Renal cortical epithelial cell (primary cell): ENCODE measurements at places on chromosomes 12 and 14. TPM values are rescaled to one million over a fixed set of nuclear protein-coding genes. Genes with fewer than 3 reads are reported as not detected.

DNA sequence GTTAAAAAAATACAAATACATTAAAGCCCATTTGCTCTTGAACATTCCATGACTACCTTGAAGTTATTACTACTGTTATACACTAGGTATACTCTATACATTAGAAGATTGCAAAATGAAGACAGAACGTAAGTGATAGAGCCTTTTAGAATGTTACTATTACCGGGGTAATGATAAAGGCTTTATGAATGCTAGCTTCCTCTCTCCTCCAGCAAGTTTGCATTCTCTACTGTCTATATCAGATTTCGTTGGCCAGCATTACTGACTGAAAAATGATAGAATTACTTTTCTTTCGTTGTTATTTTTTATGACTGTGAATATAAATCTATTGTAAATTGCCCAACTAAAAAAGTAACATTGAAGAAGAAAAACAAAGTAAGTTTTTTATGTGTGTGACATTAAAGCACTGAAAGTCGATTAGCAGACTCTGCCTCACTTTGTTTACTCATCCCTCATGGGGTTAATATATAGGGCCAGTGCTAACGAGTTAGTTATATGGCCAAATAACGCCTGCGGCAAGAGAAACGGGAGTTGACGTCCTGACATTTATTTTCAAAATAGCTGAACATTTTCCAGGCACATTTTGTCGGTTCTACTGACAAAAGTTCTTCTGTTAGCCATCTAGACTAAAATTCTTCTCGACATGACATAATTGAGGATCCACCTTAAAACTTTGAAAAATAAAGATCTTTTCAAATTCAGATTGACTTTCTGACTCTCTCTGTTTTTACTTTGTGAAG lies 163.8 kb upstream of the KITLG start:
- DNase-seq, result no peak

- DNase-seq, result peak; percentile 64
These were observed 10.8 kb downstream of the SDSL start for GRCh38 chr12:113432986-113433385.

Gene BDKRB2
- total RNA-seq, result 3.6 and 6.1 TPM in 2 replicates

Gene RDH12
- total RNA-seq, result not detected in 2 replicates

GRCh38 chr14:42671636-42672035 lies 1065.0 kb downstream of the LRFN5 start:
- DNase-seq, result peak; percentile 0

DNA sequence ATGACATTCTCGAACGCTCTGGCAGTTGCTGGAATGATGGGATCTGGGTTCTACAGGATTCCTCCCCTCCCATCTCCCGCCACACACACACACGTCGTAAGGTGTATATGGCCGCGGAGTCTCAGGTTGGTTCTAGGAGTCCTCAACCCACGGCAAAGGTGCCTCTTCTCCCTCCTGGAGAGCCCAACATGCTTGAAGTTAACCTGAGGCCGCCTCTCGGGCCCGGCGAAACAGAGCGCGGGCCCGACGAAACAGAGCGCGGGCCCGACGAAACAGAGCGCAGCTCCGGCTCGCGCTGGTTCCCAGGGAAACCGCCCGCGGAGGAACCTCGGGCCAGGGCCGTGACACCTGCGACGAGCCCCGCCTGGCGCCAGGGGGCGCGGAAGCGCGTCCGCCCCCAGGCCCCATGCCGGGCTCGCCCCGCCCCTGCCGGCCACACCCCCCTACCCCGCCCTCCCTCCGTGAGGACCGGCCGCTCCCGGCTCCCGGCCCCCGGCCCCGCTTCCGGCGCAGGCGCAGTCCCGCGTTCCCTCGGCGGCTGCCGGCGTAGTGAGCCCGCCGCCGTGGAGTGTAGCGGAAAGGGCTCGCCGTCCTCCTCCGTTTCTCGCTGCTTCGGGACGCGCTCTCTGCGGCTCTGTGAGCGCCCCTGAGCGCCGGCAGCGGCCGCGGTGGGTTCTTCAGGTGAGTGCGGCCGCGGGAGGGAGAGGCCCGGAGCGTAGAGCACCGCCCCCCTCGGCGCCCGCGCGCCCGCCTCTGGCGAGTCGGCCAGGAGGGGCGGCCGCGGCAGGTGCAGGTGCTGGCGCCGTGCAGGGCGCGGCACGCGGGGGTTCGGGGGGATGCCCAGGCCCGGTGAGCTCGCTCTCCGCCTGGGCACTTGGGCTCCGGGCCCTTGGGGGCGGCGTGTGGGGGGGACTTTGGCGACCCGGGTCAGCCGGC lies at the start of gene RAB3IP:
TSS of gene RAB3IP (plus strand) at position 510 of the 936 bp plus-strand sequence. CDS start 16,549 bp downstream, outside the sequence.
- peak; percentile 42 for DNase-seq

DNA sequence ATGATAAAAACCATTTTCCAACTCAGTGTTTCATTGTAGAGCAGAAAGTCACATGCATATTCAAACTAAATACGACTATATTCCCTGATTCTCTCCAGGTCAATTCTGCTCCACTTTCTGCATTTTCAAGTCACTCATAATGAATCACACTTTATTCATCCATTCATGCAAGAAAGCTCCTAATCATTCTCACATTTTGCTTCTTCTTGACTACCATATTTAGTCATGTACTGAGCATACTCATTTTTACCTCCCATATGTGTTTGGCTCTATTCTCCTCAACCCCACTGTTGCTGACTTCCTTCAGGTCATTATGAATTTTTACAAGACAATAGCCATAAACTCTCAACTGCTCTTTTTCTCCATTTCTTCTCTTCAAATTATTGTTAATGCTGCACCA lies 43.4 kb upstream of the PIK3C2G start:
- DNase-seq, result peak; percentile 50

Gene CFAP251
- 2.4 and 16.5 TPM in 2 replicates for total RNA-seq

DNA sequence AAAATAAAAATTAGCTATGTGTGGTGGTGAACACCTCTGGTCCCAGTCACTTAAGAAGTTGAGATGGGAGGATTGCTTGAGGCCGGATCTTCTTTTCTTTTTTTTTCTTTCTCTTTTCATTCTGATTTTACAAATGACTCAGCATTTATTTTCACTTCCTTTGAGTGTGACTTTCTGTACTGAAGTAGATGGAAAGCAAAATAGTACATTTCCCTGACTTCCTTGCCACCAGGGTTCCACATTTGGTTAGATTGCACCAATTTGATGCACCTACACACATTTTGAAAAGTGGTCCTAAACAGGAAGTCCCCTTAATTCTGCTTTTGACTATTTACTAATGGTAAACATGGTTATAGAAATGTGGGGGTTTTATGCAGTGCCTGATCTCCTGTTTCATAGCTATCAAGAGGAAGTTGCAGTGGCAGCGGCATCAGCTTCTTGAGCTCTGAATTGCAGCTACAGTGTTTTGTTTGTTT lies 13.0 kb upstream of the LEMD3 start:
- DNase-seq, result peak; percentile 28

GRCh38 chr14:61671082-61671481 lies 24.2 kb upstream of the HIF1A start:
- DNase-seq, result no peak

GRCh38 chr12:93569301-93569655 lies 3.2 kb upstream of the SOCS2 start:
- DNase-seq, result no peak
